Inflammatory macrophage treated with lipopolysaccharide for 1 hour (primary cell): ENCODE measurements at places on chromosomes 11 and 22.

DNA sequence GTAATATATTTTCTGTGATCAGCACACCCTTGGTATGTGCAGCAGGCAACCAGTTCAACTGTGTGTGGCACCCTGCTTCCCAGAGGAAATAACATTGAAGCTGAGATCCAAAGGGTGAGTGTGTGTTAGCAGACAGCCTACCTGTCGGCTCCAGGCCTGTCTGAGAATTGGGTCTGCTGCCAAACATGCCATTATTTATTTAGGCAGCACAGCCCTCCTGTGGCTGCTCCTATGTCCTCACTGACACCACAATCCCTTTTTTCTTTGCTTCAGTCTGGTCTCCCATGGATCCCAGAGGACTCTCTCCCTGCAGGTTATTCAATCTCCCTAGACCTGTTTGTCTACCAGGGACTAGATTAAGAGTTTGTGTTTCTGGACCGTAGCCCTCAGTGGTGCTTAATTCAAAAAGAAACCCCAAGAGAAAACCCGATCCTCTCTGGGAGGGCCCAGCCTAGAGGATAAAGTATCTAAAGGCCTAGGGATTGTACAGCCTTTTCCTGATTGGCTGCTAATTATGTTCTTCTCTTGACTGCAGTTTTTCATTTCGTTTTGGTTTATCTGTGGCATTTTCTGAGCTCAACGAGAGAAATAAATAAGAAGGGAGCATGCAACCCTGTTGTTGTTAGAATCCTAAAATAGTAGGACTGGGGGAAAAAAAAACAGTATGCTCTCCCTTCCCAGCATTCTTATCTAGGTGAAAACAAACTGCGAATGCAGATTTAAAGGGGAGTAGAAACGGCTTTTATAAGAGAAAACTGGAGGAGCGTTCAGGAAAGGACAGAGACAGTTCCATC lies 24.1 kb downstream of the KCNE3 start:
- no peak for DNase-seq

DNA sequence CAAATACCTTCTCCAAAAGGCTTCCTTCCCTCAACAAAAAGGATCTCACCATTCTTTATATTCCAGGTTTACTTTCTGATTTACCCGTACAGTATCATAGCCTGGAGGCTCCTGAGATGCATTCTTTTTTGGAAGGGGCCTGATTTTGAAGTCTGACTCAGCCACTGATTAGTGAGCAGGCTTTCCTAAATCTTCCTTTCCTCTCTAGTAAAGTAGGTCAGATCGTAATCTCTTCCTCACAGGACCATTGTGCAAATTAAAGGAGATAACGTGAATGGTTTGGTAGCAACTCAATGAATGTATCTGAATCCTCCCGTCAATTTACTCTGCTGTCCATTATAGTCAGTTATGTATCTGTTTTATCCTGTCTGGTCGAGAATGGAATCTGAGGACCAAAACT lies 227.7 kb upstream of the ANO5 start:
- DNase-seq, result no peak

DNA sequence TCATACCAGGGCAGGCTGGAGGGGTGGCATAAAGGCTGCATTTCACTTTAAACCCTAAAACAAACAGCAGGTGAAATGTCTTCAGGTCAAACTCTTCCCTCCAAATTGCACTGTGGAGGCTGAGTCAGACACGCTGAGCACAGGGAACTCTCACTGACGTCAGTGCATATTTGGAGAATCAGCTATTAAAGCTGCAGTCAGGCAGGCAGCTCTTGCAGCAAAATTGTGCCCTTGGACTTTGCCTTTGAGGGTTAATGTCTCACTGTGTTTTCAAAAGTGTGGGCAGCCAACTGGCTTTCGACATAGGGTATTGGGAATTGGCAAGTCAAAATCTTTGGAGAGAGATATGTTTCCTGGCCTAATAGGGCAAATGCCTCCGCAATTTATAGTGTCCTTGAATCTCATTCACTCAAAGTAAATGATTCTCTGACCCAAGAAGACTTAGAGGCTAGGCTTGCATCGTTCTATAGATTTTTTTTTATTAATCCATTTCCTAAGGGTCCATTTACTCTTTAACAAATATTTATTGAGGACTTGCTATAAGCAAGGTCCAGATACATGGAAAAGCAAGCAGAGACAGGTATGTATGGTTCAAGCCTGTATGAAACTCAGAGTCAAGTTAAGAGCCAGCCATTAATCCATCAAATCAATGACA lies 27.7 kb upstream of the SMCO4 start:
- no peak for DNase-seq

- DNase-seq, result no peak
Measured at GRCh38 chr11:19777377-19778102, 64.9 kb downstream of the NAV2 start.

GRCh38 chr11:44535191-44535980 lies 30.1 kb upstream of the CD82 start:
- DNase-seq, result no peak

- no peak for DNase-seq
Measured at GRCh38 chr11:35523331-35523768, 2.1 kb downstream of the PAMR1 start.
